Activated CD4-positive, alpha-beta T cell treated with anti-CD3 and anti-CD28 coated beads, Interleukin-2, amount 50 U/mL, for 16 hours (primary cell): ENCODE measurements at places on chromosomes 4 and X.

- DNase-seq, result no peak
These were observed 92.1 kb downstream of the KDR start for GRCh38 chr4:55033296-55033695.

DNA sequence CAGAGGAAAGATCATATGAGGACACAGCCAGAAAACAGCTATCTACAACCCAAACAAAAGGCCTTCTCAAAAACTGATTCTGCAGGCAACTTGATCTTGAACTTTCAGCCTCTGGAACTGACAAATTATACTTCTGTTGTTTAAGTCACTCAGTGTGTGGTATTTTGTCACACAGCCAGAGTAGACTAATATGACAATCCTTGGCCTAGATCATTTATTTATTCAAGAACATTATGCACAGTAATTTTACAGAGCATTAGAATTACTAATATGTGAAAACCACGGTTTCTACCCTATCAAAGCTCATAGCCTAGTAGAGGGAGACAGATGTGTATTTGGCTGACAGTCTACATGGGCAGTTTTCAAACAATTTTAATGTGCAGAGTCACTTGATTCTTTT, 167.8 kb upstream of the PCDH18 start:
- DNase-seq, result no peak

DNA sequence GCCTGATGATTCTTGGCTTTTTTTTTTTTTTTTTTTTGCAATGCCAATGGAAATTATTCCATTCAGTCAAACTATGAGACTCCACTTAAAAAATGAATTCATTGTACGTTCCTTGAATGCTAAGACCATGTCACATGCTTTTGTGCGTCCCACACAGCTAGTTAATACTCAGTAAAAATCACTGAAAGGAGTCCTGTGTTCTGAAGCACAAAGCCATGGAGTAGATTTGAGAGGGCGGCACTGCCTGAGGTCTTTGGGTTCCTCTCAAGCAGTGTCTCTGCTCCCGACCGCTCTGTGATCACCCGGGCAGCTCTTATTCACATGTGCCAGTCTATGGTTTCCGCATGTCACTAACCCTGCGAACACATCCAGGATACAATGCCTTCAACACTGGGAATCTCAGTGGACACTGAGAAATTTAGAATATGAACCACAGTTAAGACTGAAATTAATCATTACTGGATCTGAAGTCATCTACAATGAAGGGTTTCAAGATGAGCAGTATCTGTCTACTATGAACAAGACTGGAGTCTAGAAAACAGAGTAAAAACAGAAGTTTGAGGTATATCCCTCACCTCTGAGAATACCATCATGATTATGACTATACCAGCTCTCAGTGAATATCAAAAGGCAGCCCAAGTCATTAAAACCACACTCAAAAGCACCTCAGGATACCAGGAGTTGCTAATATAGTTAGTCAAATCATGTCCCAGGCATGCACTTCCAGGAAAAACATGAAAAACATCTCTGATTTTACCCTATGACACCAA, 193.0 kb downstream of the MGST2 start:
- peak; percentile 92 for DNase-seq

GRCh38 chr4:85762529-85762871, 287.6 kb downstream of the ARHGAP24 start:
- DNase-seq, result no peak

DNA sequence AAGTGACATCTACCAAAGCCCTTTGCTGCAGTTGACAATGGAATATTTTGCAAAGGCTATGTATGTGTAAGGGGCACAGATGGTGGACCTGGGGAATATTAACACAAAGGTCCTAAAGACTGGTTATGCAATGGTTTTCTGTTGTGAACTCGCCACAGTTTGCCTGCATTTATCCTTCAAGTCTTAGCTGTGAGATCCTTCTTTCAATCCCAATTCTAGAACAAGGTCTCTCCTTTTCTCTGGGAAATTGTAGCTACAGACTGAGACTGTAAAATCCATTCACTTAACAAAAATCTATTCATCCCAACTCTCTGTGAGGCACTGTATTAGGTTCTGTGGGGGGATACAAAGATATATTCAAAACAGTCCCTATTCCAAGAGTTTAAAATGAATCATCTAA, 250.4 kb downstream of the GPM6A start:
- no peak for DNase-seq
